Activated naive CD4-positive, alpha-beta T cell (primary cell): ENCODE measurements at places on chromosomes 3 and 15.

- DNase-seq, result no peak
Observed at GRCh38 chr3:147356145-147356908, 50.0 kb downstream of the ZIC4 start.

- no peak for DNase-seq
Observed at GRCh38 chr3:5579139-5579602, 391.7 kb downstream of the EDEM1 start.

GRCh38 chr3:9351709-9352126 is 11.1 kb upstream of the THUMPD3 start:
- DNase-seq, result no peak

- no peak for DNase-seq
Observed at GRCh38 chr15:23384371-23384770, 29.8 kb downstream of the GOLGA8S start.

DNA sequence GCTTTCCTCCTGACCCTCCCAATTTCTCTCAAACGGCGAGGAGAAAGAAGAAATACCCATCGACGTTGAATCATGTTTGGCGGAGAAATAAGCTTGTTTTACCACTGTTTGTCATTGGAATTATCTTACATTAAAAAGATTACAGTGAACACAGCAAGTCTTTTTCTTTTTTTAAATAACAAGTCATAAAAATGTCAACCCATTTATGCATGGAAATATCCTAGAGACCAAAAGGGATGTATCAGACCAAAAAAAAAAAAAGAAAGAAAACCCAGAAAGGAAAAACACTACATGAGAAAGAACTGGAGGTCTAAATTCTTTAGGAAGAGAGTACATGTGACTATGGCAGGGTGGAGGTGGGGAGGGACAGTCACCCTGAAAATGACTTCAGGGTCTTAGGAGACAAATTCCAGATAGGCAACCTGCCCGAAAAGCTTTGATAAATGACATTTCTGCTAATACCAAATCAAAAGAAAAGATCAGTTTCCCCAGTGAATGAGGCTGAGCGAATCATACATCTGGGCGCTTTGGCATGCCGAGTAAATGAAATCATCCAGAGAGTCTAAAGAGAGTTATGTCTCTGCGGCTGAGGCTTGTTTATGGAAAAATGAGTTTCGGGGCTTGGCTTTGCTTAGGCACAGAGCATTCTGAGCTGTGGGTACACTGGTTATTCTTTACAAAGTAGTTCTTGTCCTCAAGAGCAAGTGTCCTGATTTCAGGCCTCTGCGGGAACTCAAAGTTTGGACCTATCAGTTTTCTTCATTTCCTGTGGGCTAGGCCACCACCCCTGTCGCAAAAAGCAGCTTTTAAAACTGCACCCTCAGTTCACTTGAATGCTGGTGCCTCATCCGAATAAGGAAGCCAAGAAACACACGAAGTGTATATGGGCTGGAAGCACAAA is 110.1 kb upstream of the TGFBR2 start:
- DNase-seq, result no peak

DNA sequence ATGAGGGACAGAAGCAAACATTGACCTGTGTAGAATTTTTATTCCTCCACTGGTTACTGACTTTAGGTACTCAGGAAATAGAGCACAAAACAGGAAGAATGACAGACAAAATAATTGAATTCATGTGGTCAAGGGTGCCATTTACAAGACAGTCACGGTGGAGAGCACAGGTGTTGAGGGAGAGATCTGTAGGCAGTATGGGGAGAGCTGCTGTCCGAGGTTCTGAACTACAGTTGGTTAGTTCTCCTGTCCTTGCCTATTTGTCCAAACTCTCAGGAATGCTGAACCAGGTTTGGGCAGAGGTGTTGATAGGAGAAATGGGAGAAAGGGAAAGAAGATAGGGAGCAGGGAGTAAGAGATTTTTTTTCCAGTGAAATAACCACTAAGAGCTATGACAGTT is 178.5 kb upstream of the ZBTB20 start:
- no peak for DNase-seq

DNA sequence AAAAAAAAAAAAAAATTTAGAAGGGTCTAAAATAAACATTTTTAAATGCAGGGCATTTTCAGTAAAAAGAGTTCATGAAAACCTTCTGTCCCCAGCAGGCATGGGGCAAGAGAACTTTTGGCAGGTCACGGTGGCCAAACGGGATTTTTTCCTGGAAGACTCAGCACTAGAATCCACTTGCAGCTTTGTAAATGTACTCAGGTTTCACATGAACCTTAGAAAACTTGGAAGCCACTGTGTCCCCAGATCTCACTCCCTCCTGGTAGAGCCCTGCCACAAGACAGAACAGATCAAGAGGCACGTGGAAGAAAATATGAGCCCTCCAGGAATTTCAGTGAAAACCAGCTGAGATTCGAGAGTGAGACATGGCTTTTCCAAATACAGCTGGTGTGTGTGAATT is 2.1 kb upstream of the GNB5 start:
- no peak for DNase-seq

DNA sequence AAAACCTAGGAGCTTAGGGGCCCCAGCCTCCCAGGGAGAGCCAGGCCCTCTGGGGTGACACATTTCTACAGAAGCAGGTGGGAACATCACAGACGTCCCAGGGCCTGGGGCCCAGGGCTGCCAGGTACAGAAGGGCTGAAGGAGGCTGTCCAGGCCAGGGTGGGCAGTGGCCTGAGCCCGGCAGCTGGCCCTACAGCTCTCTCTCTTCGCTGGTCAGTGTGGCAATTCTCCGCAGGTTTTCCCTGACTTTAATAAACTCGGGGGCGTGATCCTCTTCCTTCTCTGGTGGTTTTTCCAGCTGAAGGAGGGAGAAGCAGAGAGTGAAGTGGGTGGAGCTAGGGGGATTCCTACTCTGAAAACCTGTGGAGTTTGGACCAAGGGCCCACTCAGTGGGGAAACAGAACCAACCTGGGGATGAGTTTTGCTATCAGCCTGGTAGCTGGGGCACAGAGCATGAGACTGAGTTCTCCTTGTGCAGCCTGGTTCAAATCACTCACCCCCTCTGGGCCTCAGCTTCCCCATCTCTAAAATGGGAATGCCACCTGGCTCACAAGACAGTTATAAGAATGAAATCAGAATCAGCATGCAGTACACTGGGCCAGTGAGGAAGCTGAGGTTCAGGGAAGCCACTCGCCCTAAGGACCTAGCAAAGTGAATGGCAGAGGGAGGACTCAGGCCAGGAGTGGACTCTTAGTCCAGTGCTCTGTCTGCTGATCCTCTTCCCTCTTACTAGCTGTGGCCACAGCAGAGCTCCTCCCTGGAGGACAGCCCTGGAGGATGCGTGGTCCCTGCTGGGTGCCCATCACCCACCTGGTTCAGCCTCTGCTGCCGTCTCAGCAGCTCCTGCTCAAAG is 10.6 kb downstream of the FAM107A start:
- no peak for DNase-seq

- no peak for DNase-seq
Observed at GRCh38 chr3:40793730-40794129, 269.0 kb downstream of the ZNF621 start.

DNA sequence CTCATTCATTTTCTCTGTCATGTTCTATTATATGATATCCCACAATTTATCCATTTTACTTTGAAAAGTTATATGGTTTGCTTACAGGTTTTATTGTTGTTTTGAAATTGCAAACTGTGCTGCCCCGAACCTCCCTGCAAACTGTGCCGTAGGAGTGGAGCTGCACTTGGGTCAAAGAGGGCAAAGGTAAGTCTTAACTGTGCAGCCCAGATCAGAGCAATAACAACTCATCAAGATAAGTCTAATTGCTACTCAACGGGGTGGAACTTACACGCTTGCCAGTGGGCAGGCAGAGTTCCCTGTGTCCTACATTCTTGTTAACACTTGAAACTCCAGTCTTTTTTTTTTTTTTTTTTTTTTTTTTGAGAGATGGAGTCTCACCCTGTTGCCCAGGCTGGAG is 33.2 kb downstream of the ZDHHC19 start:
- no peak for DNase-seq

DNA sequence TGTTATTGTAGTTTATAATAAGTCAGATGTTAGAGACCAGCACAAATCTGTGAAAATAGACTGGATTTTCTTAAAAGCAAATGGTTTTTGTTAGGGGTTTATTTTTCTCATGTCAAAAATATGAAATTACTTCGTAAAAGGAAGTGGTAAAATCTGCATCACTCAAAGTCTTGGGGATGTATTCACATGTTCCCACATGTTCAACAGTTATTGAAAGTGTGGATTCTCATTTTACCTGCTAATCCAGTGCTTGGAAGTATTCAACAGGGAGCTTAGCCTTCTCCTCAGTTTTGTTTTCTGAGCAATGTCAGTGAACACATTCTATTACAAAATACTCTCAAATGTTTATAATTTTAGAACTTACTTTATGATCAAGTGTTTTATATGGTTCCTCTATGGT is 352.0 kb downstream of the SOX2 start:
- DNase-seq, result no peak

GRCh38 chr3:116815831-116816588 is 106.4 kb downstream of the TUSC7 start:
- DNase-seq, result no peak

- no peak for DNase-seq
Observed at GRCh38 chr3:48142316-48142870, 45.8 kb downstream of the CDC25A start.

DNA sequence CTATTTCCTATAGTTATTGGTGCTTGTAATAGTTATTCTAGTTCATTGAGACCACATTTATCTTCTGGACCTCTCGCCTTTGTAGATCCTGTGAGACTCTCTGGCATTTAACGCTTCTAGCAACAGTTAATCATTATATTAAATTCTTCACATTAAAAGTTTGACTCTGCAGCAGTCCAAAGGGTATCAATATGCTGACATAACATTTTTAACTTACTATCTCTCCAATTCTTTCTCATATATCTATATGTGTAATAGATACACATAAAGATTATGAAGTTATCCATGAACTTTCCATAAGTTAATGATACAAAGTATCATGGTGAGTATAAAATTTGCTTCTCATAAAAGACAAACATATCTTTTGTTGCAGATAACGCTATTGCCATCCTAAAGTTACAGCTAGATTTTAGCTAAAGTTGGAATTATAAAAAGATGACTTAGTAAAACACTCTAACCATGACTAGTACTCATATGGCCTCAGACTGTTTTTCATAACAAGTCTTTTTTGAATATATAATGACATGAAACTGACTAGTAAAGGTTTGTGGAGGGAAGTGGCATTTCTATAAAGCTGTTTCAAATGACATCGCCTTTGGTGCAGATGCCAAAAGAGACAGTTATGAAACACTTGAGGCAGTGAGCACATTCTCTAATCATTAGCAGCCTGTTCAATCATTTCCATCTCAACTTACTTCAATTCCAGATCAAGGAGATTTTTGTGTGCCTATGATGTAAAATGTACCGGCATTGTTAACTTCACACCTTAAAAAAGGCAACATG is 379.3 kb upstream of the CBLB start:
- no peak for DNase-seq

GRCh38 chr3:51557993-51558392 is 19.5 kb downstream of the RAD54L2 start:
- no peak for DNase-seq

DNA sequence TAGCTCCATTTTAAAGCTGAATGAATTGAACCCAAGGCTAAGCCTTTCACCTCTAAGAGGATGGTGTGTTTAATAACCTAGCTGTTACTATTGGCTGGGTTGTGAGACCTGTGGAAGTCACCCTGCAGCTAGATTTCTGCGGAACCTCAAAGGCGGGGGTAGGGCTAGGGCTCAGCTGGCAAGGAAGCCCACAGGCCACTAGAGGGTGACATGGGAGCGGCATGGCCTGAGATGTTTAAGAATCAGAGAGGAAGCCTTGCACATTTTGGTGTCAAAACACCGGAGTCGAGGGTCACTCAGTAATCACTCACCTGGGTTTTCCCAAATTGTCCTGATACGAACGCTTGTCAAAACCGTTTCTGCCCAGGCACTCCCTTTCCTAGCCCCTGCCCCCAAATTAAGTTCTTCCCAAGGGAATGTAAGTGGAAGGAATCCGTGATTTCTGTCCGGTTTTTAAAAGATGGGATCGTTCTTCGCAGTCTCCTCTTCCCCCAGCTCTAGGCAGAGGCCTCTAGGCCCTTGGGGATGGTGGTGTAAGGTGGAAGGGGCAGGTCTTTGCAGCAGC is 3.8 kb upstream of the ACAD9 start:
- DNase-seq, result no peak

GRCh38 chr15:34621675-34622074 is 38.2 kb upstream of the GOLGA8B start:
- DNase-seq, result no peak

DNA sequence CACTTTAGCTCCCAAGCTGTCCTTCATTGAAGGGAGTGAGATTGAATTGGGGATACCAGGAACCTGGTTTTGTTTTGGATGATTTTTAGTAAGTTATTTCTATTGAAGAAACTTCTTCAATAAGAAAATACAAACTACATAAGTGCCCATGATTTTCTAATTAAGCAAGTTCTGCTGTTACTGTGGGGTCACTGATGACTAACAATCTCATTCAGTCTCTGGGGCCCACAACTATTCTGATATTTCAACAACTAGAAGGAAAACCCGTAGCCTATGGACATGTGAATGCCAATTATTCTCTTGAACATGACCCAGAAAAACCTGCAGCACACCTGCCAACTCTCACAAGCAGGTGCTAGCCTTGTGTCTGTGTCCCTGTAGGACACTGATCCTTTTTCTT is 184.6 kb downstream of the DCLK3 start:
- no peak for DNase-seq

DNA sequence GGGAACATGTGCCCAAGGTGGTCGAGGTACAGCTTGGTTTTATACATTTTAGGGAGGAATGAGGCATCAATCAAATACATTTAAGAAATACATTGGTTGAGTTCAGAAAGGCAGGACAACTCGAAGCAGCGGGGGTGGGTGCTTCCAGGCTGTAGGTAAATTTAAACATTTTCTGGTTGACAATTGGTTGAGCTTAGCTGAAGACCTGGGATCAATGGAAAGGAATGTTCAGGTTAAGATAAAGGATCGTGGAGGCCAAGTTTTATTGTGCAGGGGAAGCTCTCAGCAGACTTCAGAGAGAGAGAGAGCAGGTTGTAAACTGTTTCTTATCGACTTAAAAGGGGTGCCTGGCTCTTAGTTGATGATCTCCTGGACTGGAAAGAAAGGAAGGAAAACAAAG is 11.3 kb downstream of the CPN2 start:
- DNase-seq, result no peak

- no peak for DNase-seq
Observed at GRCh38 chr15:65094294-65094995, 17.9 kb downstream of the KBTBD13 start.

GRCh38 chr15:90419738-90420406 is 31.8 kb downstream of the IQGAP1 start:
- no peak for DNase-seq

- DNase-seq, result no peak
Observed at GRCh38 chr3:29153811-29154210, 127.1 kb upstream of the RBMS3 start.

DNA sequence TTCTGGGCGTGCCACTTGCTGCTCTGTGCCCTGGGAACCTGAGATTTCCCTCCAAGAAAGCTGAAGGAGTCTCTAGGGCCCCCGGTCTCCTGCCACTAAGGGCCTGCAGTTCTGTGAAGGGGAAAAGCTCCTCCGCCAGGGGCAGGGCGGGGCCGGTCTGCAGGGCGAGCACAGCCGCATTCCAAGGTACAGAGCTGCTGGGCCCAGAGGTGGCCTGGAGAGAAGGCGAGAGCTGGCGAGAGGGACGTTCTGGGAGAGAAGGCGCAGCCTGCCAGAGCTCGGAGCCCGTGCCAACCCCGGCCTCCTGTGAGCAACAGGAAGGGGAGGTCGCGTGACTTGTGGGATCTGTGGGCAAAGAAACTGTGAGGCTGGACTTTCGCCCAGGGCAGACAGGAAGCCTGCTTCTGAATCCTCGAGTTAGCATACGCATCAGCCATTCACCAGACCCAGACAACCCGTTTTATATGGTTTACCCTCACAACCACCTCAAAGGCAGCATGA is 500.4 kb downstream of the SHQ1 start:
- DNase-seq, result peak; percentile 14
